ENCODE measurements at places on chromosomes 2 and 18. TPM values are rescaled to one million over a fixed set of nuclear protein-coding genes. Genes with fewer than 3 reads are reported as not detected.
A peak's percentile ranks its signal among the peaks of the same experiment; 100 is the strongest.

The AFTPH gene
- total RNA-seq, result 47.1 TPM

DNA sequence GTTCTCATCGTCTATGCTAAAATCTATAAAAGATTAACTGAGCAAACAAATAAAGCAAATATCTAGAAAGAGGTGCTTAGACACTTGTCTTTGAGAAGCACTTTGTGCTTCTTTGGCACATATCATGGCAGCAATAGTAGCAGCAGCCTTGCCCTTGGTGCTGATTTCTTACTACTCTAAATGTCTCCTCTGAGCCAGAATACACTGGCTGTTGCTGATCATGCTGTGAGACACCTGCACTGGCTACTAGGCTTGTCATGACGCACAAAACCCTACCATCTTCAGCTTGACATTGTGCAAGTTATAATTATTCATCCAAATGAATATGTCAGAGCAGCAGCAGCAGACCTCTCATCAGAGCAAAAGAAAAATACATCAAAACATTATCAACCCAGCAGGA, 46.7 kb downstream of the FANCL start:
- DNase-seq, result no peak

The CTNNA2 gene
- not detected for total RNA-seq

- DNase-seq, result no peak
Measured at GRCh38 chr18:68722821-68723220, 7.9 kb upstream of the TMX3 start.

The CRYBA2 gene
- total RNA-seq, result not detected

- DNase-seq, result peak; percentile 94
Measured at GRCh38 chr2:73293534-73294171, at the start of gene EGR4. Gene EGR4 (minus strand): TSS chr2:73293548. CDS start chr2:73293317, 231 bp downstream.

- no peak for DNase-seq
Measured at GRCh38 chr2:238882082-238882755, 34.3 kb downstream of the TWIST2 start.

- DNase-seq, result peak; percentile 39
Measured at GRCh38 chr2:151827564-151828142, 568 bp downstream of the ARL5A start.

The RASGRP3 gene
- 3.1 TPM for total RNA-seq

DNA sequence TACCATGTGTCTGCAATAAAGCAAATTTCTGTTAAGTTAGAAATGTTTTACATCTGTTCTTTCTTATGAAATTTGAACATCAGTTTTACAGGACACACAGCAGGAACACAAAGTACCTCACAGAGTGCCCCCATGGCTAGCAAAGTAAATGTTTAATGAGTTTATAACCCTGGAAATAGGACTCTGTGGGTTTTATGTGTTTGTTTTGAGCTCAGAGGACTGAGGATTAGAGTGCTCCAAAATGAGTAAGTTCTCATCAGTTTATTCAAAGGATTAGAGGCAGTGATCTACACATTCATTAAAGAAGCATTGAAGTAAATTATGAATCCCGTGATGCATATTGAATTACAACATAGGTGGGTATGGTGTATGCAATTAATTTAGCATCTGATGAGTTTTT, 281.8 kb downstream of the GULP1 start:
- DNase-seq, result no peak

GRCh38 chr2:60341151-60341550, 212.3 kb downstream of the BCL11A start:
- no peak for DNase-seq

GRCh38 chr2:19251554-19251953, 106.9 kb downstream of the OSR1 start:
- no peak for DNase-seq

The LRRTM1 gene
- not detected for total RNA-seq

- DNase-seq, result no peak
Measured at GRCh38 chr2:178279142-178279541, 84.8 kb downstream of the OSBPL6 start.

The SNX17 gene
- total RNA-seq, result 66.1 TPM

The IL1B gene
- total RNA-seq, result not detected

GRCh38 chr18:34222307-34223163, 2.2 kb downstream of the NOL4 start:
- DNase-seq, result no peak

- DNase-seq, result no peak
Measured at GRCh38 chr2:140841141-140841540, 1289.7 kb downstream of the LRP1B start.

The RNF144A gene
- 52.1 TPM for total RNA-seq

- no peak for DNase-seq
Measured at GRCh38 chr2:138255670-138256069, 245.9 kb upstream of the SPOPL start.

DNA sequence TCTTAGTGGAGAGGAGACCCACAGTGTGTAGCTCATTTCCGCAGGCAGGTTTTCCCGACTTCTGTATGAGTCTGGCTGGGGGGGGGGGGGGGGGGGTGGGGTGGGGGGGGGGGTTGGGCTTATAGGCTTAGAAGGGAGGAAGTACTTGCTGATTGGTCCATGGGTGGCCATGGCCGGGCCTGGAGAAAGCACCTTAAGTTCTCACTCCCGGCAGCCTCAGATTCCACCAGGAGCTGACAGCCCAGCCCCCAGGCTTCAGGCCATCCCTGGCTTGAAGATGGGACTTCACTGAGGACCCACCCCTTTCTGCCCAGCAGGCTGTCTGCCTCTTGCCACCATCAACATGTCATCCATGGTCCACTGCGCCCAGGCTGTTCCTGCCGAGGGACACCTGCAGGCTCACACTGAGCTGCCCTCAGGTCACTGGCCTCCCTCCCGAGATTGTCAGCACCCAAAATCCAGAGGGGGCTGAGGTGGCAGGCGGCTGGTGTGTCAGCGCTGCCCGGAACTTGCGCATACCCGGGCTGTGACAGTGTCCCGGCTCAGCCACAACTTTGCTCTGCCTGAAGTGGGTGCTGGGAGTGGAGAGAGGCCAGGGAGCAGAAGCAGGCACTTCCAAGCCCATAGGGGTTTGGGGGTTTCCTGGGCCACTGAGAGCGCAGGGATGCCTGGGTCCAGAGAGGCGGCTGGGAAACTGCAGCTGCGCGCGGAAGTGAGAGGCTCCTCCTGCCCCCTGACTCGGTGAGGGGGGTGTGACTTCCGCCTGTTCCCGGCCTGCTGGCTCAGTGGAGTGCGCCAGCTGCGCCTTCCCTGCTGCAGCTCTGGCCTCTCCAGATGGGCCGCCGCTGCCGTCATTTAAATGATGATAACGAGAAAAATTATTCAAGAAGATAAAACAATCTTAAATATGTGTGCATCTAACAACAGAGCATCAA, 256.1 kb downstream of the RPRM start:
- no peak for DNase-seq

- DNase-seq, result no peak
Measured at GRCh38 chr18:11146238-11146946, 3.0 kb downstream of the PIEZO2 start.

The C2orf66 gene
- 0.38 TPM for total RNA-seq

The AQP4 gene
- total RNA-seq, result not detected

GRCh38 chr2:162037028-162037795, 36.8 kb downstream of the DPP4 start:
- no peak for DNase-seq

GRCh38 chr2:63578767-63579166, 9.5 kb downstream of the WDPCP start:
- DNase-seq, result no peak

The TFCP2L1 gene
- total RNA-seq, result 0.10 TPM

GRCh38 chr2:22981785-22982184, 403.2 kb upstream of the KLHL29 start:
- no peak for DNase-seq

- DNase-seq, result no peak
Measured at GRCh38 chr2:219168526-219168925, 1.3 kb downstream of the SLC23A3 start.

The NXPH2 gene
- not detected for total RNA-seq

DNA sequence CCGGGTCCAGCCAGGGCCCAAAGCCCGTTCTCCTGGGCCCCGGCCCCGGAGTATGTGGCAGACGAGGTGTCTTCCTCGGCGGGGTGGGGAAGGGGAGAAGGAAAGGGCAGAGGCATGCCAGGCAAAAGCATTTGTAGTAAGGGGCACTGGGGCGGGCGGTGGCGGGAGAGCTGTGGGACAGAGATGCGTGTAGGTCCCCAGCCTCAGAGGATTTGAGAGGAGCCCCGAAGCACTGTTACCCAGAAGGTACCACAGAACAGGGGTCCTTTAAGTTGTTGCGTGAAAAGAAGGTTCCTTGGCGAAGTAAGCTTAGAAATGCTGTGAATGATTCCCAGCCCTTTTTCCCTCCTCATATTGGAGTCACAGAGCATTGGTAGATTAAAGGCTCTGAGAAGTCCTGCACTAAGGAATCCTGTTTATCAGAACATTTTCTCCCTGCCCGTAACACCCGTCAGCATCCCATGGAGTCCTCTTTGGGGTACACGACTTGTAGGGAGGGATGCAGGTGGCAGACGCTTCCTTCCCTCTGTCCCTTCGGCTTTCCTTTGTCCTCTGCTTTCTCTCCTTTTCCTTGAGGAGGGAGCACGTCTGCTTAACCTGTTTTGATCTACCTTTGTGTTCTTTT, 12.5 kb downstream of the GAREM2 start:
- DNase-seq, result no peak

DNA sequence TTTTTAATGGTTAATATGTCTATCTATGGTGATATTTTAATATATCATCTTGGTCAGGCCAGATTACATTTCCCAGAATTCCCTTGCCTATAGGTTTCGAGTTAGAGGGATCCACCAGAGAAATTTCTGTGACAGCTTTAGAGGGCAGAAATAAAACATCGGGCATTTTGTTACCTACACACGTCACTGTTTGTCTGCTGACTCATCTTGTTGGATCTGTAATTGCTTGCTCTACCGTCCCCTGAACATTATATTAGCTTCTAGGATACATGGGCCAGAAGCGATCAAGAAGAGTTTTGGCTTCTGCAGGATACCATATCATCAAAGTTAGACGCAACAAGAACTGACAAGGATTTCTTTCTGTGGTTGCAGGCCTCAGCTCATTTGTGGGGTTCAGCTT, 795.8 kb upstream of the GCFC2 start:
- no peak for DNase-seq

DNA sequence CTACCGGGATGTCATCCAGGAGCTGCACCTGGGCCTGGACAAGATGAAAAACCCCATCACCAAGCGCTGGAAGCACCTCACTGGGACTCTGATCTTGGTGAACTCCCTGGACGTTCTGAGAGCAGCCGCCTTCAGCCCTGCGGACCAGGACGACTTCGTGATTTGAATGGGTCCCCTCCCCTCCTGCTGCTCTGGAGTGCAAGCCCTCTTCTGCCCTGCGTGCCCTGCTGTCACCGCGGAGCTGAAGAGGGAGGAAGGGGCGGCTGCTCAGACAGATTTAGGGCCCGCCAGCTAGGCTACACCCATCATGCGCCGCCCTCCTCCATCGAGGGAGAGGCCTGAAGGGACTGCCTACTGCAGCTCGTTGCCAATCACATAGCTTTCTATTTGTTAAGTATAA, 101.8 kb downstream of the SH3BP4 start:
- DNase-seq, result no peak

The ST8SIA3 gene
- not detected for total RNA-seq

DNA sequence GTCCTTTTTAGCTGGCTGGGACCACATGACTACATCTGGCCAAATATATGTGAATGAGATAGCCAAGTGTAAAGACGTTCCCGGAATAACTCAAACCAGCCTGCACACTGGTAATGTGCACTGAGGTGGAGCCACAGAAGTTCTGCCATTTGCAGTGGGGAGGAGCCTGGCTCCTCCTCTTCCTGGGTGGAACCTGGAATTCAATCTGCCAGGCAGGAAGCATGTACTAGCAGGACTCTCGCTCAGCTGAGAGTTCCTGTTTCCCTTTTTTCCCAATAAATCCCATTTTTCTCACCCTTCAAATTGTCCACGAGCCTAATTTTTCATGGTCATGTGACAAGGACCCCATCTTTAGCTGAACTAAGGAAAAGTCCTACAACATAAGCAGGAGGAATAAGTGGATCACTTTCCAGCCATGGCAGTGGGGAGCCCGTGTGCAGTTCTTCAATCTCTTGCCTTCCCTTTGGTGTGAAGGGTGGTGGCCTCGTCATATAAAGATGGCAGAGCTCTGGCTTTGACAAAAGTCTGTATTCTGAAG, 183.2 kb downstream of the UXS1 start:
- no peak for DNase-seq

DNA sequence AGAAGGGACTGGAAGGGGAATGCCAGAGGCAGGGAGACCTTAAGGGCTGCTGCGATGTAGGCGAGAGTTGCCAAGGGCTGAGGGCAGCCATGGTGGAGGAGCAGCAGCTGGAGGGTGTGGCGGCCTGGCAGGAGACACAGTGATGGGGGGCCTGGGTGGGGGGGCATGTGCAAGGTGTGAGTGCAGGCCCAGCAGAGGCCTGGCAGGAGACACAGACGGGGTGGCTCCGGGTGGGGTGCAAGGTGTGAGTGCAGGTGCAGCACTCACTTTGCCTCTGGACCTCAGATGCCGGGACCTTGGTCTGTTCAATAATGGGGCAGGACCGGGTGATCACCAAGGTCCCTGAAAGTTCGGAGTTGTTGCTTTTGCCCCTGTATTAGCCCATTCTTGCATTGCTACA, 76.2 kb upstream of the ODC1 start:
- no peak for DNase-seq

GRCh38 chr2:203728321-203728720, 21.9 kb downstream of the CD28 start:
- no peak for DNase-seq

DNA sequence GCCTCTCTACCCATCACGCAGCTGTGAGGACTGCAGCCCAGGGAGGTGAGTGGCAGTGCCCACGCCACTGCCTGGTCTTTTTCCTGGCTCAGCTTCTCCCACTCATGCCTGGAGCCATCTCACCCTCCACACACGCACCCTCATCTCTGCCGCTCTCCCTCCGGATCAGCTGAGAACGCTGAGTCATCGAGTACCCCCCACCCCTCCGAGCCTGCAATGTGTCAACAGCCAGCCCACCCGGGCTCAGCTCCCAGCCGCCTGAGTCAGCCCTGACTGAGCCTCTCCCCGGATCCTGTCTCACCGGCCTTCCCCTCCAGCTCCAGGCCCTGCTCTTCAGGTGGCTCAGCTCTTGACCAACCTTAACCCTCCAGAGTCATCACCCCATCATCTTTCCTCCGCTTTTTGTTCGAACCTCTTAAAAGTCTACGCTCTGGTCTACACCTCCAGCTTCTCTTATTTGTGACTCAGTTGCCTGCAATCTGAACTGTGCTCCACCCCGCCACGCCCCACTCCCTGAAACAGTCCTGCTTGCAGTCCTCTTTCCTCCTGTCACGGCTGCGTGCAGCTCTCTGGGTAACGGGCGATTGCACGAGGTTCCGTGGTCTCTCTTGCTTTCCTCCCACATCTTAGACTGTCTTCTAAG, 94.4 kb upstream of the ASAP2 start:
- no peak for DNase-seq

- DNase-seq, result no peak
Measured at GRCh38 chr2:153811516-153811915, 60.2 kb upstream of the GALNT13 start.

The GAD1 gene
- total RNA-seq, result 17.8 TPM

The SP5 gene
- not detected for total RNA-seq

- no peak for DNase-seq
Measured at GRCh38 chr18:23640052-23640451, 22.7 kb downstream of the ANKRD29 start.

GRCh38 chr2:241949736-241950412, 80.3 kb downstream of the RTP5 start:
- DNase-seq, result no peak

GRCh38 chr2:20670315-20671035, 3.5 kb downstream of the GDF7 start:
- DNase-seq, result no peak

Measured in activated T-cell treated with anti-CD3 and anti-CD28 coated beads, Interleukin-2, amount 50 U/mL, for 72 hours (primary cell).